ENCODE measurements at places on chromosomes 2 and 18.

- no peak for DNase-seq
Measured at GRCh38 chr2:213733893-213734292, 449.6 kb downstream of the SPAG16 start.

DNA sequence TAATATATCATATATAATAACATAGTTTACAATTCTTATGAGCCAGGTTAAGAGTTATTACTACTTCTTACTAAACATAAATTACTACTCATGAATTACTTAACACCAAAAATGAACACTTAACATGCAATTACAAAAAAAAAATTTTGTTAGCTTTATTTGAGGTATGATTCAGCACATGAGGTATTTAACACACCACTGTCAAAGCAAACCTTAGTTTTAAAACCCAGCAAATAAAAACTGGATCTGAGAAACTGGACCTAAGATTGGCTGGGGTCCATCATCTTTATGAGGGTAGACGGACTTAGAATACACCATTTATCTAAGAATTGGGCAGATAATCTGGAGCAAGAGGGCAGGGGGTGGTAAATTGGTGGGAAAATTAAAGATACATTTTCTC, 81.8 kb upstream of the CREB1 start:
- no peak for DNase-seq

GRCh38 chr2:57621122-57621663, 425.4 kb upstream of the VRK2 start:
- peak; percentile 9 for DNase-seq

- no peak for DNase-seq
Measured at GRCh38 chr2:5677133-5677532, 15.1 kb upstream of the SOX11 start.

GRCh38 chr2:235006986-235007385, 55.2 kb downstream of the SH3BP4 start:
- no peak for DNase-seq

- DNase-seq: no peak
Measured at GRCh38 chr2:18475884-18476283, 84.6 kb downstream of the RDH14 start.

DNA sequence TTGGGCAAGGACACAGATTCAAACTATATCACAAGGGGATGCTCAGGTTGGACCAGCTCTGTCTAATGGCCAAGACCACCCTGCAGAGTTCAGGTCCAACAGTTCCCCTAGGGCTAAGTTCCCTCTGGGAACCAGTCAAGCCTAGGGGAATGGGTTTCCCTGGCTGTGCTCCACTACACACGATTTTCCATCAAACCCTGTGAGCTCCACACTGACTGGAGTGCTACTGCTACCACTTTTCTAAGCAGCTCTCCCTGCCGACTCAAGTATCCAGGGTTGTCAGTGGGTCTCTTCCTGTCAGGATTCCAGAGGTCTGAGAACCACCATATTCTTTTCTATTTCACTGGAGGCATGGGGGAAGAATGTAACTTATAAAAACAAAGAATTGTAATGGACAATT, 280.4 kb upstream of the COL3A1 start:
- DNase-seq: no peak
